ENCODE measurements at places on chromosomes 5 and 9.

DNA sequence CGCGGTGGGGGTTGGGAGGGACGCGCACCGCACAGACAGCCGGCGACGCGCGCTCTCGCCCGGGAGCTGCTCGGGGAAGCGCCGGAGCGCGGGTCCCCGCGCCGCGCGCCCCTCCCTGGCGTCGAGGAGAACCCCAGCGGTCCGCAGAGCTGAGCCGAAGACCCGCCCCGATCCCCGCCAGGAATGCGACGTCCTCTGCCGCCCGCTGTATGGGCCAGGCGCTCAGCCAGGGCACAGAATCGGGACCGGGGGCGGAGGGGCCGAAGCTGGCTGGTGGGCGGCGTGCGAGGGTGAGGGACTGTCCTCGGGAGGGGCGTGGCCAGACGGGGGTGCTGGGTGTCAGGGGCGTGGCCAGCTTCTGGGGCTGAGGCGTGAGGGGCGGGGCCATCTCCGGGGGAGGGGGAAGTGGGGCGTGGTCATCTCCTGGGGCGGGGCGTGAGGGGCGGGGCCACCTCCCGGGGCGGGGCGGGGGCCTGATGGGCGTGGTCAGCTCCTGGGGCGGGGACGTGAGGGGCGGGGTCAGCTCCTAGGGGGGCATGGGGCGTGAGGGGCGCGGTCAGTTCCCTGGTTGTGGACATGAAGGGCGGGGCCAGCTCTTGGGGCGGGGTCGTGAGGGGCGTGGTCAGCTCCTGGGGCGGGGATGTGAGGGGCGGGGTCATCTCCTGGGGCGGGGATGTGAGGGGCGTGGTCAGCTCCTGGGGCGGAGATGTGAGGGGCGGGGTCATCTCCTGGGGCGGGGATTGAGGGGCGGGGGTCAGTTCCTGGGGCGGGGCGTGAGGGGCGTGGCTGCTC, 965 bp downstream of the PTGDS start:
- peak; percentile 86 for DNase-seq

DNA sequence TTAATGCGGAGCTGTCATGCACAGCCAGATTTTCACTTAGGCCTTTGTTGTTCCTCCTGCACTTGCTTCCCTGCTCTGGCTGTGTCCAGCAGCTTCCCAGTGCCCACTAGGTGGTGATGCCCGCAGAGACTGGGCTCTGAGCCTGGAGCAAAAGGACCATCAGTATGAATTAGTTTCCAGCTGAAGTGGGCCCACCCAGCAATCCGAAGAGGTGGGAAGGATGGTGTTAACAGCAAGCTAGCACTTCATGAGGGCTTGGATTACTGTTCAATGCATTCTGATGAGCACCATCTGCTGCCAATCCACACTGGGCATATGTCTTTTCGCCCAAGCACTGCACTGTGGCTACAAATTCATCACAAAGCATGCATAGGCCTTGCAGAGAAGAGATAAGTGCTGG, 459.1 kb downstream of the SPOCK1 start:
- no peak for DNase-seq

GRCh38 chr5:9430306-9430705, 115.6 kb downstream of the SEMA5A start:
- DNase-seq: no peak

DNA sequence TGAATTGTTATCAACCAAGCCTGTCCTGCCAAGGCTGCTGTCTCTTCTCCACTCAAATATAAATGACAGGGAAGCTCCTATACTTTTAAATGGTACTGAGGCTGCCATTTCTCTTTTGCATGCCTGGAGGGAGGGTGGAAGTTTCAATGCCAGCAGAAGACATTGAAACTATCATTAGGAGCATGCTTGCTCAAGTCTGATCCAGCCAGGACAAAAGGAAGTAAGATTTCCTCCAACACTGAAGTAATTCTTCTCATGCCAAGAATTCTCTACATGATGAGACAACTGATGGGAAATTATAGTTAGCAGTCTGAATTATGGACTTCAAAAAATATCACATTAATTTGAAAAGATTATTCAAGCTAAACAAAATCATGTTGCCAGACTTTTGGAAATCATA, 5.4 kb downstream of the SPINK6 start:
- DNase-seq: no peak

GRCh38 chr9:135326141-135326540, 153.4 kb upstream of the PPP1R26 start:
- DNase-seq: no peak

- DNase-seq: no peak
Observed at GRCh38 chr9:4138781-4139180, 161.1 kb downstream of the GLIS3 start.

GRCh38 chr5:147339313-147339712, 104.5 kb downstream of the STK32A start:
- no peak for DNase-seq

DNA sequence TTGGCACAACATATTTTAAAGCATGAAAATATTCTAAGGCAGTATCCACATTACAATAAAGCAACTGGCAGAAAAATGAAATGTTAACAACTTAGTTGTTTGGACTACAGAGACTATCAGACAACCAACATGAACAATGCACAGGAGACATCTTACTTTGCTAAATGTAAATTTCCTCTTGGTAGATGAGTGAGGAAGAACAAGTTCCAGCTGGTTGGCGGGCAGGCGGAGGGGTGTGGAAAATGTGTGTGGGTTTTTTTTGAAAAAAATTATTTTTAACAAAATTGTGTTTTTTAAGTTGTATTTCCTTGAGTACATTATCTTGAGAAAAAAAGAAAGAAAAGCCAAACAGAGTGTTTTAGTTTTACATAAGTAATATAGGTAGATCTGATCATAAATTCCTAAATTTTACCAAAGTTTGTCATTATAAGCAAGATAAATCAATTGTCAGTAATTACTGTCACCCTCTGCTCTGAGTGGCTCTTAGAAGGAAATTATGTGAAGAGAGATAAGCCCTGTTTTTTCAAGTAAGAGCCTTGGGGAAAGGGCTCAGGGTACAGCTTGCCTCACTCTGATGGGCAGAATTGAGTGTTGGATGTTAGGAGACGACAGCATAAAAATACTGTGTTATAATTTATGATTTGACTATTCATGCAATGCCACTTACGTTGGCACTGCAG, 42.5 kb downstream of the TMEM167A start:
- no peak for DNase-seq

GRCh38 chr9:109801484-109801883, 21.5 kb downstream of the PALM2AKAP2 start:
- no peak for DNase-seq

DNA sequence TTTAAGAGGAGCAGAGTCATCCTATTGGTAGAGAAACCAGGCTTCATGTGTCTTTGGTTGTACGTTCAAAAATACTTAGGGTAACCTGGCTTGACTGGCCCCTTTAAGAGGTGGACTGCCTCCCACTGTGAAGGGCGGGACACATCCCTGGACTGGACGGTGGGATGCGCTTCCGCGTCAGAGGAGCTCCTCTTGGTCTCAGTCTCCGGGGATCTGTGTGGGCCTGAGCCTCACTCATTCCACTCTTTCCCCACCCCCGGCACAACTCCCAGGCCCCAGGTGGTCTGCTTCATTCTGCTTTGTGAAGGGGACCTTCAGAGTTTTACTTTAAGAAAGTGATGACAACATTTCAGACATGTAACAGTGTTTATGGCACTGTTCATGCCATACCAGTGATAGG, 601.1 kb downstream of the IRX1 start:
- no peak for DNase-seq

DNA sequence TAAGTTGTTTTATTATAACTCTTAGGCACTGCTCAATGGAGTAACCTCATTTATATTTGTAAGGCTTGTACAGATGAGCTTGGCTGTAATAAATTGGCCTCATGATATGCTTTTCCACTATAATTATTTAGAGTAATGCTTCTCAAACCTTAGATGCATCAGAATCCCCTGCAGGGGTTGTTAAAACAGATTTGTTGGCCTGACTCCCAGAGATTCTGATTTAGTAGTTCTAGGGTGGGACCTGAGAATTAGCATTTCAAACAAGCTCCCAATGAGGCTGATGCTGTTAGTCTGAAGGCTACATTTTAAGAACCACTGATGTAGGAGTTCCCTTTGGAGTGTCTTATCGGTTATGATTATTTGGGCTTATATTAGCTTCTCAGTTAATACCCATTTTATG, 38.2 kb upstream of the ARSB start:
- DNase-seq: no peak

- DNase-seq: no peak
Observed at GRCh38 chr9:120714846-120715388, 647 bp upstream of the MEGF9 start.

- no peak for DNase-seq
Observed at GRCh38 chr5:159184236-159184635, 25.1 kb downstream of the RNF145 start.

DNA sequence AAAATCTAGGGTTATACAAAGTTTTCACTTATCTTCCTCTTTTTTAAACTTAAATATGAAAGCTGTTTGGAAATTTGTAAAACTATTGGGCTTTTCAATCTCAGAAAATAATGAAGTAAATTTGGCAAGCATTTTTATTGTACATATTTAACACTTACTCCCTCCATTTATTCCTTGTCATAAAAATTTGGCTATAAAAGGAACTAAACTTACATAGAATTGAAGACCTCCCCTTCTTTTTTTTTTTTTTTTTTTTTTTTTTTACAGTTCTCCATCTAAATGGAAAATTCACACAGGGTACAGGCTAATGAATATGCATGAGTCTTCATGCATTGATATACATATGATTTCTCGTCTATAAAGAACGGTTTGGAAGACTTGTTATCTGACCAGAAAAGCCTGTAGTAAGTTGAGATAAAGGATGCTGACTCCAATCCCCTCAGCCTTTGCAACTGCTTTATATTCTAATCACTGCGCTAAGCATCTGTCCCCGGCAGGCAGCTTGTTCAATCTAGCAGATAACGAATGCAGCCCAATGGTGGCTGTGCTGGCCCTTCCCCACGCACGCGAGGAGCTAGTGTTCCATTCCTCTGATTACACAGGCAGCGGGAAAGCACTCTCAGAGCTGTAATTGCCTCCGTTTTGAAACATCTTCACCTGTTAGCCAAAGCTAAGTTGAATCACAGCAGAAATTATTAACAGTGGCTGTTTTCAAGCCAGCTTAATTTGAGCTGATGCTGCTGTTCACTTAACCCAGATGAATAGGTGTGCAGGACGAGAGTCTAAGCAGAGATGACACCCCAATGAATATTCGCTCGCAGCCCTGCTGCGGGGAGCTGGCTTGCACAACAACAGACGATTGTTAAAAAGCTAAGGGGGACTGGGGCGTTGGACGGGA, 453.8 kb upstream of the ZNF608 start:
- DNase-seq: peak; percentile 33

- DNase-seq: no peak
Observed at GRCh38 chr9:134391319-134392231, 65.3 kb downstream of the RXRA start.

- DNase-seq: peak; percentile 77
Observed at GRCh38 chr5:159331093-159331973, 1.0 kb upstream of the IL12B start.

DNA sequence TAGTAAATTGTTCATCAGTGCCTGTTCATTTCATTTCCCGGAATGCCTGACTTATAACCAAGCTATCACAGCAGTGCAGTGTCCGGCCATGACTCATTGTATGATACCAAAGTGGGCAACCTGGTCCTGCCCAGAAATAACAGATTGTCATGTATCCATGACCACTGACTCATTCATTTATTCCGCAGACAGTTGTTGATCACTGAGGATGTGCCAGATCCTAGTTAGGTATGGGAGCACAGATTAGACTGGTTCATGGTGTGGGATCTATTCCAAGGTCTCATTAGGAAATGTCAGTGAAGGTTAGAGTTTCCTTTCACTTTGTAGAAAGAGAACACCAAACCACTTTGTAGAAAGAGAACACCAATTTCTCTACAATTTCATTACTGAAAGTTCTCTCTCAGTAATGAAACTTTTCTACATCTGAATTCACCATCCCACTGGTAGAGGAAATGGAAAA, 8.7 kb downstream of the NREP start:
- no peak for DNase-seq

DNA sequence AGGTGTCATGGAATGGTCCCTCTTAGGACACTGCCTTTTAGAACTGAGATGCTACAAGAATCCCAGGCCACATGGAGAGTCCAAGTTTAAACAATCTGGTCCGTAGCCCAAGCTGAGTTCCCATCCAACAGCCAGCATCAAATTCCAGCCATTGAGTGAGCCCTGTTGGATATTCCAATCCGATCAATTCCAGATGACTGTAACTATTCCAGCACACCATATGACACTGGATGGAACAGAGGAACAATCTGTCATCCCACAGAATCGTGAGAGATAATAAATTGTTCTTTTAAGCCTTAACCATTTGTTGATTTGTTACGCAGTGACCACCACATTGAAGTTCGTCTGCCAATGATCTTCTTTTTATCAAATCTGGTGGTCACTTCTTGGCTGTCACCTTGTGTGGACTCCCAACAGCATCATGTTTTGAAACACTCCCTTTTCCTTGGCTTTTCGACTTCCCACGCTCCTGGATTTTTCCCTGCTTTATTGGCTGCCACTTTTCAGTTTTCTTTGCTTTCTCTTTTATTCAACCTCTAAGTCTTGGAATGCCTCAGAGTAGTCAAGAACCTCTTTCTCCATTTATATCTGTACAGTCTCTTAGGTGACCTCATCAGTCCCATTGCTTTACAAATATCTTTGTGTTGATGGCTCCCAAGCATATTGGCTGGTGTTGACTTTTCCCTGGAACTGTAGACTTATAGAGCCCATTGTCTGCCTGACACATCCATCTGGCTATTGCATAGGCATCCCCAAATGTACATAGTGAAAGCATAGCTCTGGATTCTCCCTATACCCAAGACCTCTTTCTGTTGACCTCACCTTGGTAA, 46.1 kb downstream of the TNFSF15 start:
- DNase-seq: no peak

DNA sequence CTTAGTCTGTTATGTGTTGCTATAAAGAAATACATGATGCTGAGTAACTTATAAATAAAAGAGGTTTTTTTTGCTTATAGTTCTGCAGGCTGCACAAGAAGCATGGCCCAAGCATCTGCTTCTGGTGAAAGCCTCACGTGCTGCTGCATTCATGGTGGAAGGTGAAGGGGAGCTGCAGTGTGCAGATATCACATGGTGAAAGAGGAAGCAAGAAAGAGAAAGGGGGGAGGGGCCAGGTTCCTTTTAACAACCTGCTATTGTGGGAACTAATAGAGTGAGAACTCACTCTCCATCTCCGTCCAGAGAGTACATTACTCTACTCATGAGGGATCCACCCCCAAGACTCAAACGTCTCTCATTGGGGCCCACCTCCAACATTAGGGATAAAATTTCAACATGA, 12.5 kb upstream of the PARP8 start:
- DNase-seq: no peak

DNA sequence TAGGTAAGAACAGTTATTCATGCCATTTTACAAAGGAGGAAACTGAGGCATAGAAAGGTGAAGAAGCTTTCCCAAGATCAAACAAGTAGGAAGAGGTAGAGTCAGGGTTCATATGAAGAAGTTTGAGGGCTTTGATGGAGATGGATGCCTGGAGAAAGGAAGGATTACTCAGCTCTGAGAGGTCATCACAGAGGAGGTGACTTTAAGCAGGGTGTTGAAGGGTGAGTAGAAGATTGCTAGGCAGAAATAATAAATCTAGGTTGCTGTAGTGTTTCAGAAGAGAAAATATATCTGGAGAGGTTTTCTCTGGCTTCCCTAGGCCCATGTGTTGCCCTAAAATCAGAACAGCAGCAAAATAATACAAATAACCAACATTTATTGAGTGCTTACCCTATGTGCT, 196.3 kb downstream of the PALM2AKAP2 start:
- no peak for DNase-seq

- no peak for DNase-seq
Observed at GRCh38 chr5:107342371-107342770, 328.4 kb downstream of the EFNA5 start.
